Non-pigmented ciliary epithelial cell (primary cell): ENCODE measurements at places on chromosomes 3 and 15.

DNA sequence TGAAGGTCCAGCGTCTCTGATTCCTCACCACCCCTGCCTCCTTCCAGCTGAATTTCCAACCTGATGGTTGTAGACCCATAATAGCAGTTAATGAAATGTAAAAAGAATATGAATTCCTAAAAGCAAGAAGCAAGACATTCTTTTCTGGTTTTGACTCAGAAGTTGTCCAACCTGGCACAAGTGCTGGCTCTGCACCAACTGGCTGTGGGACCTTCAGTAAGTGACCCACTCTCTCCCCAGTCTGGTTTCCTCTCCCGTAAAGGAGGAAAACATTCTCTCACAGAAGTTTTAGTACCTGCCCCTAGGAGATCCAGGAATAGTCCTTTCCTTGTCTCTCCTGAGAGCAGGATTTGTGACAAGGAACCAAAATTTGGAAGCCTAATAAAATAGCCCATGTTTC, 236.9 kb upstream of the TRIM42 start:
- DNase-seq, result no peak

DNA sequence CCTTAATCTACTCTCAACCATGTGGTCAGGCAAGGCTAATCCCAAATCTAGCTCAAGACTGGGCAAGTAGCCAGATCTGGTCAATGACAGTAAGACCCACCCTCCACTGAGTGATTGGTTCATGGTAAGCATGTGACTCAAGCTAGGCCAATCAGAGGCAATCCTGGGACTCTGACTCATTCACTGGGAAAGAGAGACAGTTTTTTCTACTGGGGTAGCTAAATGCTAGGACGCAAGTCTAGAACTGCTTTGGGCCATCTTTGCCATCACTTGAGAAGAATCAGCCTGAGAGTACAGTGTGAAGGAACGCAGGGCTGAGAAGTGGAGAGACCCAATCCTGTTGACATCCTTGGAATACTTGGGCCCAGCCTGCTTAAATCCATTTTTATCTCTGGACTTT, 9.4 kb upstream of the RAD18 start:
- DNase-seq, result no peak

GRCh38 chr15:43329217-43329959, 985 bp downstream of the LCMT2 start:
- no peak for DNase-seq

GRCh38 chr15:65305150-65305758, 777 bp downstream of the RNU5B-1 start:
- DNase-seq, result no peak

GRCh38 chr3:195241592-195242355, 29.2 kb downstream of the XXYLT1 start:
- no peak for DNase-seq

DNA sequence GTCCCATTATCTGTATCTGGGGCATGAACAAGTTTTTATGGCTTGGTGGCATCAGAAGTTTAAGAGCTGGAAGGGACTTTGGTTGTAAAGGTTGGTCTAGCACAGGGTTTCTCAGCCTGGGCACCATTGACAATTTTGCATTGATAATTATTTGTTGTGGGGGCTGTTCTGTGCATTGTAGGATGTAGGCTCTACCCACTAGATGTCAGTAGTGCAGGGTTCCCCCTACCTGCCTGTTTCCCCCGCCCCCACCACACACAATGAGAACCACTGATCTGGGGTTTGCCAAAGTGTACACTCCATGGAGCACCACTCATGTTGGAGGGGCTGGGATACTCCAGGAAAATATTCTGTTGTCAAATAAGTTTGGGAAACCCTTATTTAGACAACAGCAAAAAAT, 42.7 kb downstream of the PLCL2 start:
- no peak for DNase-seq

DNA sequence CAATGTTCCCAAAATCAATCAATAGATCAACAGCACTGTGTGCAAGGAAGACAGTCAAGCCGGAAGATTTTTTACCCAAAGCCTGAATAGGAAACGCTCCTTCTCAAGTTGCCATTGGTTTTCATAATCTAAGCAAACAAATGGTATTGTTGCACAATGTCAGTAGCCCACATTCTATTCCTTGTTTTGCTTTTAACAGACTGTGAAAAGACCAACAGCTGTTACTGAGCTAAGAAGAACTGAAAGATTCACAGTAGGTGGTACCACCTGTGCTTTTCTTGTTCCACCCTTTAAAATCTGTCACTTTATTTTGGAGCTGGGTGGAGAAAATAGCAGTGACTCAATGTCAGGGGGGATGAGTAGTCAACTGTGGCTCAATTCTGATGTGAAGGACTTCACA, 357.5 kb upstream of the CADM2 start:
- peak; percentile 28 for DNase-seq

- no peak for DNase-seq
These were observed 7.7 kb upstream of the FLNB start for GRCh38 chr3:58000306-58001085.

- peak; percentile 43 for DNase-seq
These were observed 94.3 kb upstream of the C3orf80 start for GRCh38 chr3:160130950-160131349.

GRCh38 chr15:93091465-93091864, 2.5 kb upstream of the RGMA start:
- DNase-seq, result no peak

DNA sequence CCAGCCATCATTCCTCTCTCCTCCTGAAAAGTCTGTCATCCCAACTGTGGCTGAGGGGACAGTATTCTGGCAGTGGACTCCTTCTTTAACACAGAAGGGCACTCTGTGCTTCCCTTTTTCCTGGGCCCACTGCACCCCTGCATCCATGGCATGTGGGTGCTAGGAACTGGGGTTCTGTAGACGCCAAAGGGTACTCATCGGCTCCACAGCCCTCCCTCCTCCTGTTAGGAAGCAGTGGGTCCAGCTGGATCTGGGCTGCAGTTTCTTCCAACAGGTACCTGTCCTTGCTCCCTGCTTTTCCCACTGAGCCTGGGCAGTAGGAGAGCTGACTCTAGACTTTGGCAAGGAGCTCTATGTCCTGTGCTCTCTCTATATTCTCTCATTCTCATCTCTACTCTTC, 6.4 kb upstream of the MANF start:
- DNase-seq, result no peak

DNA sequence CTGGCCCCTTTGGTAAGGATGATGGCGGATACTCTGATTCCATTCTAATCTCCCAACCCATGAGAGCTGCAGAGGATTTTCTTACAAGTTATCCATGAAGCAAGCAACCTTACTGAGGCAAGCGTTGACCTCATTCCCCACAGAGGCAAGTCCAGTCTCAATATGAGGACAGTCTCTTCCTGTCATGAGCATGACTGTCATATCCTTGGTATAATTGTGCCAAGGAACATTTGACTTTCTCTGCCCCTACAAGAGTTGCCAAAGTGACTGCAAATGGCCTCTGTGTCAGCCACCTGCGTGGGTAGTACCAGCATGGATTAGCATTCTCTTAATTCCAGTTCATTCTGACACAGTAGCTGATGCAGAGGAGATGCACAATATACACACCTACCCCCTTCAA, 71.2 kb upstream of the TMEM158 start:
- no peak for DNase-seq

DNA sequence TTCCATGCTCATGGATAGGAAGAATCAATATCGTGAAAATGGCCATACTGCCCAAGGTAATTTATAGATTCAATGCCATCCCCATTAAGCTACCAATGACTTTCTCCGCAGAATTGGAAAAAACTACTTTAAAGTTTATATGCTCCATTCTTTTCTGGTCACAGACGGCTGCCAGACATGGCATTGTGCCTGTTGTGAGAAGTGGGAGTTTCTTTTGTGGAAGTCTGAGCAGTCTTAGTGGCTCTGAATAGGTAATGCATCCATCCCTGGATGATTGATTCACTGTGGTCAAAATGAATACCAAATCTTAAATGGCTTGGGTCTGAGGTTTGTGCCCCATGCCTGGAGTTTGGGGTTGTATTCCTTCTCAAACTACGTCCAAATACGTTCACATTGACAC, 274.5 kb upstream of the AZI2 start:
- DNase-seq, result no peak

- no peak for DNase-seq
These were observed 63.8 kb downstream of the GMPS start for GRCh38 chr3:155934230-155934629.

DNA sequence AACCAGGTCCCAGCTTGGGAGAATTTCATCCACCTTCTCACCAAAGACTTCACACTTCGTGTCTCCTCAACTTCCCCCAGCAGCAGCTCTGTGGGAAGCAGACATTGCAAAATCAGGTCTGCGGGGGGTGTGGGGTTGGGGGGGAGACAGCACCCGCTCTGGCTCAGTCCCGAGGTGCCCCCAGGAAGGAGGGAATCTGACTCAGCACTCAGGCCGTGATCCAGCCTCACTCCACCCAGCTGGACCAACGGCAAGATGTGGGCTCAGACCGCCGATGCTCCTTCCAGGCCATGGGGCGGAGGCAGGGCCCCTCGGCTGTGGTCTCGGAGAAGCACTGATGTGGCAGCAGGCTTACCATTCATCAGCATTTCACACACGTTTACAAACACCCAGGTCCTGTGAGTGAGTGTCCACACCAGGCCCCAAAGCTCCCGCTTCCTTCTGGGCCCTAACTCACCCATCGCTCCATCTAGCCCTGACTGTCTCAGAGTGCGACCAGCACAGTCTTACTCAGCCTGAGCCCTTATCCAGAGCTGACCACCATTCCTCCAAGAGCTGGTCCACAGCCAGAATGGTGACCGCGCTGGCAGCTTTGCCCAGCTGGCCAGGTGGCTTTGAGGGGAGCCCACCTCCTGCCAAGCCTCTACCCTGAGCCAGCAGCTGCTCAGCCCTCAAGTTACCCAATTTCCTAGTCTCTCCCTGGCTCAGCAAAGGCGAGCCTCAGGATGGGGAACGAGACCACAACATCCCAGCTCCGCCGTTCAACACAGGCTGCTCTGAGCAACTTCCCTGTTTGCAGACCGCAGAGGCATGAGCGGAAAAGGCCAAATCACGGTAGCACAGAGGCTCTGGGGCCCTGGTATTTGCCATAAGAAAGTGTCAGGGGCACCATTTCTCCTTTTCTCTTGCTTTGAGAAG, 3.3 kb downstream of the STAB1 start:
- DNase-seq, result no peak

DNA sequence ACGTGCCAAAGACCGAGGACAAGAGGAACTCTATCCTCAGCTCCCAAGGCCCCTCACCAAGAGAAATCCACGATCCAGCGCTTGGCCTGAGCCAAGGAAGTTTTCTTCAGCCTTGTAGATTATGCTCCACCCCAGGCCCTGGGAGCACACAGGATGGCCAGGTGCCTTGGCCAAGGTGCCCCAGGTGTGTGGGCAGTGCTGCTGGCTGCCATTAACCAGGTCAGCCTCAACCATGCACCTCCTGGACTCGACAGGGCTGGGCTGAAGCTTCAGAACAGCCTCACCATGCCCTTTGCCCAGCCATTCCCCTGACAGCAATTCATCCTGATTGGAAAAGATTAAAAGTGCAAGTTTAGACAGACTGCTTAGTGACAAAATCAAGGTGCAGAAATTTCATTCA, 10.9 kb upstream of the MESP1 start:
- DNase-seq, result no peak

- DNase-seq, result no peak
These were observed 105.8 kb downstream of the P3H2 start for GRCh38 chr3:190014940-190015339.

DNA sequence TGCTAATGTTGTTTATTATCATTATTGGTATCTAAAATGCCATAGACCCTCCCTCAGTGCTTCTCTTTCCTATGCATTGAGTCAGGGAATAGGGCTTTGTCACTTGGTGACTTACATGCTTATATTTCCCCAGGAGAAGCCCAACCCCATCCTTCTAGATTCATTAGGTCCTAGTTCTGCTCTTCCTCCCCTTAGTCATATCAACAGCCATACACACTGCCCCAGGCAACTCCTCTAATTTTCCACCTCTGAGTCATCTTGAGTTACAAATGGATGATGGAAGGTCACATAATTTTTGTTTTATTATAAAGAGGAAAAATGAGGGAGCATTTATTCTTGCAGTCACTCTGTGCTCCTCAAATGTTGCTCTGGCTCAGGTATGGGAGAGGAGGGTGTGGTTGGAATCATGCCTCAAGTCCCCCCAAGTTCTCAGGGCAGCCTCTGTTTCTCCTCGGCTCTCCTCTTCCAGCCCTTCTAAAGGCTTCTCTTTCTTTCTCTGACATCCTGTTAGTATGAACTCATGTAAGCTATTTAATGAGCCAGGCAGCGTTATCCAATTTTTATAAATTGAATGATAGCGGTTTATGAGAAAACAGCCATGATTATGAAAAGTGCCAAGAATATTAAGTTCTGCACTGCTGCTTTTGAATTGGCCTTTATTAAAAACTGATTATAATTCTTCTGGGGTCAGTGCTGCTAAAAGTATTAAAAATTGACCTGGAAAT, 45.6 kb upstream of the FSTL1 start:
- DNase-seq, result no peak

- no peak for DNase-seq
These were observed 172.0 kb downstream of the UNC13C start for GRCh38 chr15:54150255-54150654.

- DNase-seq, result peak; percentile 83
These were observed 115.1 kb downstream of the LIPC start for GRCh38 chr15:58546635-58547627.

GRCh38 chr3:149003653-149004305, 12.4 kb downstream of the GYG1 start:
- DNase-seq, result no peak

- DNase-seq, result no peak
These were observed 50.6 kb upstream of the MLF1 start for GRCh38 chr3:158520433-158520832.

GRCh38 chr15:82535566-82536408, 4.5 kb downstream of the RPS17 start:
- no peak for DNase-seq

DNA sequence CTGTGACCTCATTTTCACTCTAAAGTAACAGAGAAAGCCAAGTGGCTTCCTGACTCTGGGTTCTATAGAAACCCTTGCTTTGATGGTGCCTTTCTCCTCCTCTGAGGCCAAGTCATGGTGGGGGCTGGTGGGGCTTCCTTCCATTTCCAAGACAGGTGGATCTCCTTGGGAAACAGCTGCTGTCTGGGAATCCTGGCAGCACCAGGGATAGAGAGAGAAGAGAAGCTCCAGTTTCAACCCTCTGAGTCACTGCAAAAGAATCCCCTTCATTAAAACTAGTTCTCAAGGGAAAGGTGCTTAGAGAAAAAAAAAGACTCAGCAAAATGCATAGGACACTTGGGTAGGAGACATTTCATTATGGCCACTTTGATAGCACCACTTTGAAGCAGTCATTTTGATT, 614.4 kb downstream of the FHIT start:
- peak; percentile 24 for DNase-seq

GRCh38 chr3:10834951-10835350, 18.9 kb downstream of the SLC6A11 start:
- no peak for DNase-seq

GRCh38 chr15:62624547-62625378, 417.8 kb upstream of the TPM1 start:
- DNase-seq, result peak; percentile 42
